ENCODE measurements at places on chromosomes 4 and X.

GRCh38 chr4:183596067-183596757 is 62.8 kb downstream of the RWDD4 start:
- DNase-seq, result no peak

DNA sequence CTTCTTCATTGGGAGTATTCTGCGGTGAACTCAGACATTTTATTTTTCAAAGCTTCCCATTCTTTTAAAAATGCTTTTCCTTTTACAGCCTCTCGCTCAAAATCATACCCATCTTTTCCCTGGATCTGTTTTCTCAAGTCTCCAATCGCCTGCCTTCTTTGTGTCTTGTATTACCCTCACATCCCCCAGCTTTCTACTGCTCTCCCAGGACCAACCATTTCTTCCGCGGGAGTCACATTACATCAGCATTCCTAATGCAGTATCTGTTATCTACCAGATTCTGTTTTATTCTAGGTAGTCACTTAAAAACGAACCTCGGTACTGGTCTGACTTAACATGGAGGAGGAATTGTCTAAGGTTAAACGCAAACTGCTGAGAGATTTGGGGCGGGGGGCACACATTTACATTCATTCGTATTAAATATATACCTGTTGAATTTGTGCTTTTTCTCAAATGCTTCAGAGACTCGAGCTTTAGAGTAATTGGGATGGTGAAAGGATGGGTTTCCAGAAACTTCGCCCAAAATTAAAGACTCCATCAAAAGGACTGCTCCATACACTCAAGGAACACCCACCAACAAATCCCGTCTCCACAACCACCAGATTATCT is 493 bp upstream of the UCHL1 start:
- DNase-seq, result no peak

- DNase-seq, result no peak
Measured at GRCh38 chr4:23134331-23134730, 441.6 kb downstream of the GBA3 start.

- peak; percentile 67 for DNase-seq
Measured at GRCh38 chr4:5683566-5683965, 24.8 kb downstream of the EVC2 start.

DNA sequence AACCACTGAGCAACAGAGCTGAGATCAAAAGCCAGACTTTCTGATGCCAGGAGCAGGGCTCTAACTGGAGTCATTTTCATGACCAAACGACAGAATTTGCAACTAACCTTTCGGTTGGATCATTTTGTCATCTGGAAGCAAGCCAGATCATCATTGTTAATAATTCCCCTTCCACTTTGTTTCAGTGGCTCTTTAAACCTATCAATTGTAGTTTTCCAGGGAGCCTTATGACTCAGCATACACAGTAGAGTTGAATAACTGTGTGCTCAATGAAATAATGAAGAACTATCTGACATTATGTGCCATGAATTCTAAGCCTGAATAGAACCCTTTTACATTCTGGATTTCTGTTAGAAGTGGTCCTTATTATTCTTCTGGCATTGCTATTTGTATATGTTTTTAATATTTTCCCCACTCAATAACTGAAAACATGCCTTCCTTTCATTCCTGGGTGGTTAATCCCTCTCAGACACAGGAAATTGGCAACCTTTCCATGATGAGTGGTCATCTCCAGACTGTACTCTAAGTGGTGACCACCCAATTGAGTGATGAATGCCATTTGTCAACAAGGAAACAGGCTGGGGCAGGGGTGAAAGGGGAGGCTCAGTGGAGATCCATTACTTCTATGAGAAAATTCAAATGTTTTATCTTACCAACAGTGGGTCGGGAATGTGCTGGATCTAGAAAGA is 431.8 kb downstream of the BCOR start:
- no peak for DNase-seq

- DNase-seq, result no peak
Measured at GRCh38 chr4:183563874-183564273, 59.0 kb downstream of the ING2 start.

GRCh38 chr4:47215759-47216158 is 184.4 kb downstream of the GABRB1 start:
- DNase-seq, result no peak

GRCh38 chr4:95215991-95216605 is 332.7 kb downstream of the UNC5C start:
- no peak for DNase-seq

- no peak for DNase-seq
Measured at GRCh38 chrX:38799995-38800580, 1.2 kb upstream of the MID1IP1 start.

DNA sequence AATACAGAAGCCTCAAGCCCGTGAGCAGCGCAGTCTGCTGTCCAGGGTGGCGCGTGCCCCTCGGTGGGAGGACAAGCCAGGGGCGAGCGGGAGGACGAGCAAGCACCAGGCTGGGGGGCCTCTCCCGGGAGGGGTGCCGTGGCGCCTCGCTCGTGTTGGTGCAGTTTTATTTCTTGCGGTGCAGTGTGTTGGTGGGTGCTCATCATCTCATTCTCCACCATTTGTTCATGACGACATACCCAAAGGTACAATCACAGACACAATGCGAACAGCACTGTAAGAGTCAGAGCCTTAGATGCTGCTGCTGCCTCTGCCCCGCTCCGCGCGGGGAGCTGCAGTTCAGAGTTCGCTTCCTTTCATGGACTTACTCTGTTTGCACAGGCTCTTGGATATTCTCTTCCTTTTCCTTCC is 30.3 kb downstream of the RGS12 start:
- DNase-seq, result no peak

DNA sequence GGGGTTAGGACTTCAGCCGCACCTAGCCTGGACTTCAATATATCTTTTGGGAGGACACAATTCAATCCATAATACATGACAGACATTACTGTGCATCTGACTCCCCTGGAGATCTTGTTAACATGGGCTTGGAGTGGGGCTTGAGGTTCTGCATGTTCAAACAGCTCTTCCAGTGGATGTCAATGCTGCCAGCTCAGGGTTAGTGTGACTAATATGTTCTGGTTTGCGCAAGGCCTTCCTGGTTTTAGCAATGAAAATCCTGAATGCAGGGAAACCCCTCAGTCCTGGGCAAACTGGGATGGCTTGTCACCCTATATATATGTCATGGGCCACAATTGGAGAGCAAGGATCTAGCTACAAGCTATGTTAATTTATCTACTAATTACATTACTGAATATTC is 2.7 kb upstream of the TSPAN7 start:
- DNase-seq, result no peak

Measured in Right ventricle myocardium inferior (tissue), 1 donor.